Left ventricle myocardium inferior (tissue), 1 donor: ENCODE measurements at places on chromosomes 16 and 17.

GRCh38 chr16:53911513-53911912, 207.6 kb downstream of the FTO start:
- no peak for DNase-seq

GRCh38 chr17:16975744-16976625, 4.1 kb upstream of the TNFRSF13B start:
- no peak for DNase-seq

GRCh38 chr17:65741710-65742109, 180.3 kb upstream of the AXIN2 start:
- DNase-seq = no peak

DNA sequence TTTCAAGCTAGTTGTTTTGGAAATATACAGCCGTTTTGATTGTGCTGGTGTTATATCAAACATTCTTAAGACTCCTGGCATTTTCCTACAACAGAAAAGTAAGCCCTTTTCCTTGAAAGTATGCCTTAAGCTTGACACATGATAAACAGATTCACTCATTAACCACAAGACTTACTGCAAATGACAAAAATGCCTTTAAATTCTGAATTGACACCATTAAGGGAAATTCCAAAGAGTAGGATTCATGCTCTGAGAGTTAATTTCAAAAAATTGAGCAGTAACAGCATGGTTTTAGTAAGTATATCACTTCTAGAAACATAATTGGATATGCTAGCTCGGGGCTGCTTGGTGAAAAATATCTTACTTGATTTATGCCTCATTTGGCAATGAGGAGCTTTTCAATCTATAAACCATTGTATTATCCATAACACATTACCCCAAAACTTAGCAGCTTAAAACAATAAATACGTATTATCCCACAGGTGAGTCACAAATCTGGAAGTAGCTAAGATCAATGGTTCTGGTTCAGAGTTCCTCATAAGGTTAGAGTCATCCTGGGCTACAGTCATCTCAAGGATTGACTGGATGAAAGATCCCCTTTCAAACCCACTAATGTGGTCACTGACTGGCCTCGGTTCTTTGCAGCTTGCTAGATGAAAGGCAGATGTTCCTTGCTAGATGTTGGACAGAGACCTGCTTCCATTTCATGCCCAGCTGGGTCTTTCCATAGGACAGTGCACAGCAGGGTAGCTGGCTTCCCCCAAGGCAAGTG, 8.2 kb upstream of the PHAF1 start:
- DNase-seq = no peak

- DNase-seq = no peak
Observed at GRCh38 chr16:13733561-13733960, 186.4 kb upstream of the ERCC4 start.

GRCh38 chr17:31357839-31358394, 33.6 kb upstream of the RAB11FIP4 start:
- no peak for DNase-seq

- DNase-seq = no peak
Observed at GRCh38 chr17:11023639-11024479, 186.0 kb upstream of the PIRT start.

GRCh38 chr16:7482032-7482431, 149.4 kb downstream of the RBFOX1 start:
- DNase-seq = no peak

GRCh38 chr17:29567554-29568330, 759 bp upstream of the TP53I13 start:
- DNase-seq = peak; percentile 73

DNA sequence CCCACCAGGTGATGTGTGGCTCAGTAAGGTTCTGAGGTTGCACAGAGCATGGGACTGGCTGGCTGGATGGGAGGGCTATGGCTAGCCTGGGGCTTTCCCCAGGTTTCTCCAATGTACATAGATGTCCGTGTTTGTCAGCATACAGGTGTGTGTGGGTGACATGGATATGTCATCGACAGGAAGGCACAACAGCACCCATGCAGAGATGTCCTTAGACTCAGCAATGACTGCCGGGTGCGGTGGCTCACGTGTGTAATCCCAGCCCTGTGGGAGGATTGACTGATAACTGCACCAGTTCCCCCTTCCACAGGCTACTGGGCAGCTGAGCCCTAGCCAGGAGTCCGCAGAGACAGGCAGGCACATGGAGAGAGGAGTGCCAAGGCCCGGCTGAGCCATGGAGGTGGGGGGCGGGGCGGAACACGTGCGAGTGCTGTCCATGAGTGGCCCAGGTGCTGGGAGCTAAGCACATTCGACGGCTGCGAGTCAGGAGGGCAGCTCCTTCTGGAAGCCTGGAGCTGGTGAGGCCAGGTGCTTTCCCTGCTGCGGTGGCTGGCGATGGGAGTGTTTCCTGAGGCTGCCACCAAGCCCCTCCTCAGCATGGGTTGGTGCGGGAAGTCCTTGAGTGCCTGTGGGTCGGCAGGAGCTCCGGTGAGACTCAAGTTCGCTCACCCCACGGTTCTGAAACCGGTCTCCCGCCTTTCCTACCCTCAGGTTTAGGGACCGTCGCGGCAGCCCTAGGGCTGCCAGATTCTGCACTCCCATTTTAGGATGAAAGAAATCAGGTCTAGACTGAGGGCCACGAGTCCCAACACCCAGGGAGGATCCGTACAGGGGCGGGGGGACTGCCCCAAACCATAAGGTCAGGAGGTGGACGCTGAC, 858 bp upstream of the ASPSCR1 start:
- no peak for DNase-seq

DNA sequence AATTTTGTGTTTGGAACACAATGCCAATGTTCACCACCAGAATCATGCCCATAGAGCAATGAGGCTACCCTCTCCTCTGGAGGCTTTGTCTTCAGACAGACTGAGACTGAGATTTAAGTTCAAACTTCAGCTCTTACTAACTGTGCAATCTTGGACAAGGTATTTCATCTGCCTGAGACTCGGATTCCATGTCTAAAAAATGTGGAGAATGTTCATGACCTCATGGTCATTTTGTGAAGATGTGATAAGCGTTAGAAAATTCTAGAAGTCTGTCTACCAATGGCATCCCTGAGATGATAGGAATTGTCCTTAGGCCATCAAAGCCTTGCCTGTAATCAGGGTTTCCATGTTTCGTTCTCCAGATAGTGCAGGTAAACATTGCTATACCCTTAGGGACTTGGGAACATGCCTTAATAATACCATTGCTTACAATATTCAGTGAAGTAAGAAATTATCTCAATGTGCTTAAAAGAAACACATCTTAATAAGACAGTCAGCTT, 388.2 kb upstream of the MAF start:
- no peak for DNase-seq

GRCh38 chr17:5825717-5826330, 241.5 kb upstream of the NLRP1 start:
- no peak for DNase-seq

GRCh38 chr17:65678546-65678945, 117.1 kb upstream of the AXIN2 start:
- no peak for DNase-seq

DNA sequence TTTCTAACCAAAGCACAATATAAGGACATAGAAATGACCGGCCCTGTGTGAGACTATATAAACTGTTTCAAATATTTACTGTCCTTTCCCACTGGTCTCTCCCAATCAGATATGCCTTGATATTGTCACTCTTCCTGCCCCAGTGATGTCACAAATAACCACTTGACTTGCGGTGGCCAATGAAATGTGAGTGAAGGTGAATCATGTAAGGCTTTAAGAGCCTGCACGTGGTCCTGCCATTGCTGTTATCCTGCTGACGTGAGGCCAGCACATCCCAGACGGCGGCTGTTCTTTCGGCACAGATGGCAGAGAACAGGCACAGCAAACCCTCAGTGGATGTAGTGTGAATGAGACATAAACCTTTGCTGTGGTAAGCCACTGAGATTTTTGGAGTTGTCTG, 5.4 kb upstream of the KLHL11 start:
- DNase-seq = no peak

DNA sequence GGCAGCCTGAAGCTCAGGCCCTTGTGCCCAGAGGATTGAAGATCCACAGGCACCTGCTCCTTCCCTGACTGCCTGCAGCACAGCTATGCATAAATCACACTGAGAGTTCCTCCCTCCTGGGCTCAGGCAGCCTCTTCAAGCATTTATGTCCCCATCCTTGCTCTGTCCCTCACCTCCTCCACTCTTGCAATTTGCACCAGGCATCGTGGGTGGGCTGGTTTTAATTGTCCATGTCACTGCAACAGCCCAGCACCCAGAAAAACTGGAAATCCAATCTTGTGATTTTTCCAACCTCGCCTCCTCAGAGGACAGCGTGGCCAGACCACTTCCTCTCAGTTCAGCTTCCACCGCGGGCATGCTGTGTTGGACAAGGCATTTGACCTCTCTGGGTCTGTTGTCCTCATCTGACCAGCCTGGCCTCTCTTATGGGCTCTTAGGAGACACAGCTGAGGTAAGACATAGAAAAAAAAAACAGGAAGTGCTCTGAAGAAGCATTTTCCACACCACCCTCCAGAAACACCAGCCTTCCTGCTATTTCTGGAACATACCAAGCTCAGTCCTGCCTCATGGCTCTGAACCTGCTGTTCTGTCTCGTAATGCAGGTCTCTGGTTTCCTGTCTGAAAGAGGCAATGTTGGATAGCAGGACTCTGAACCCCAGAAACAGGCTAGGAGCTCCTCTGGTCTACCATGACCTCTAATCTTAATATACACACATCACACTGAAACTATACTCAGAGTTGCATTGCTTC, 8.3 kb downstream of the TMEM114 start:
- no peak for DNase-seq

DNA sequence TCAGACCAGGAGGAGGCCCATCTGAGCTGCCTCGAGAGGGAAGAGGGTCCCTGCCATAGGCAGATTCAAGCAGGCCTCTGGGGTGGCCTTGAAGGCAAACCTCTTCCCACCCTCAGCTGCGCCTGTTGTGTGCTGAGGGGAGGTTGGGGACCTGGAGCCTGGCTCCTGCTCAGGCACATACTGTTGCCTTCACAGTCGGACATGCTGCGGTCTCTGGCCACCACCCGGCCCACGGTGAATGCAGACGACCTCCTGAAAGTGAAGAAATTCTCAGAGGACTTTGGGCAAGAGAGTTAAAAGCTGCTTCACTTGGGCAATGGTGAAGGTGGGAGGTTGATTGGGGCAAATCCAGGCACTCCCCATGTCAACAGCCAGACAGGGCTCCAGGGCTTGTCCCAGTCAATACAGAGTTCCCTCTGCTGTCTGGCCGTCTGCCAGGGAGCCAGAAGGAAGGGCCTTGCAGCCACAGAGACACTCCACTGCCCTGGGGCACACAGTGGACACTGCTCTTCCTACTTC, 6.3 kb downstream of the PDF start:
- peak; percentile 62 for DNase-seq

DNA sequence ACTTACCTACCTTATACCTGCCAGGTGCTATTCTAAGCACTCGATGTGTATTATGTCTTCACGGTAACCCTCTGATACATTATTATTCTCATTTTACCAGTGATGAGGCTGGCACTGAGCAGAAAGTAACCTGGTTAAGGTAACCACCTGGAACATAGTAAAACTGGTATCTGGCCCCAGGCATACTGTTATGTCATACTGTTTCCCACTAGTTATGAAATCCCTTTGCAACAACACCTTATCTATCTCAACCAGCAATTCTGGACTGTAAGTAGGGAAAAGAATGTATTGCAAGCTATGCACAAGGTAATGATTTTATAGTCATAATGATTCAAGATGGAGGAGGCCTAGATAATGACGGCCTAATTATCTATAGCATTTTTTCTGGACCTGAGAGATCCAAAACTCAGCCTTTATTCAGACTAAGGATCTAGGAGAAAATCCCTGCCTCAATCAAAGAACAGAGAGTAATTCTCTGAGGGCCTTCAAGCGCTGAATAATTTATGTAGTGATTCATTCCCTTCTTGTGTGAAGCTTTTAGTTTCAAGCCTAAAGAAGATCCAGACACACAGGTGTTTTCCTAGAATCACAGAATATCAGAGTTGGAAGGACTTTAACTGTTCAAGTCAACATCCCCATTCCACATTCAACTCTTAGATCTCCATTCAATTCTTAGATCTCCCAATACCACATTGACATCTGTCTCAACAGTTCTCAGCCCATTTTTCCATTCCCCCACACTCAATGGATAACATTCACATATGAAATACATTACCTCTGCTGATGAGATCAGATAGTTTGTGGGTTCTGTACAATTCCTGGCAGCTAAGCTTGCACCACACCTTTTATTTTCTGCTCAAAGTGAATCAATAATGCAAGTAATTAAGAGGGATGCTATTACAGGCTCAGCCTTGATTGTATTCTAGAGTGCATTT, 14.9 kb upstream of the MMD start:
- DNase-seq = no peak

- no peak for DNase-seq
Observed at GRCh38 chr17:30393491-30393890, 14.8 kb downstream of the CPD start.

- DNase-seq = no peak
Observed at GRCh38 chr16:87832137-87832527, 37.2 kb downstream of the SLC7A5 start.

GRCh38 chr16:9039210-9039609, 52.2 kb upstream of the HAPSTR1 start:
- no peak for DNase-seq

- no peak for DNase-seq
Observed at GRCh38 chr16:8915722-8916301, 33.7 kb downstream of the LITAFD start.

DNA sequence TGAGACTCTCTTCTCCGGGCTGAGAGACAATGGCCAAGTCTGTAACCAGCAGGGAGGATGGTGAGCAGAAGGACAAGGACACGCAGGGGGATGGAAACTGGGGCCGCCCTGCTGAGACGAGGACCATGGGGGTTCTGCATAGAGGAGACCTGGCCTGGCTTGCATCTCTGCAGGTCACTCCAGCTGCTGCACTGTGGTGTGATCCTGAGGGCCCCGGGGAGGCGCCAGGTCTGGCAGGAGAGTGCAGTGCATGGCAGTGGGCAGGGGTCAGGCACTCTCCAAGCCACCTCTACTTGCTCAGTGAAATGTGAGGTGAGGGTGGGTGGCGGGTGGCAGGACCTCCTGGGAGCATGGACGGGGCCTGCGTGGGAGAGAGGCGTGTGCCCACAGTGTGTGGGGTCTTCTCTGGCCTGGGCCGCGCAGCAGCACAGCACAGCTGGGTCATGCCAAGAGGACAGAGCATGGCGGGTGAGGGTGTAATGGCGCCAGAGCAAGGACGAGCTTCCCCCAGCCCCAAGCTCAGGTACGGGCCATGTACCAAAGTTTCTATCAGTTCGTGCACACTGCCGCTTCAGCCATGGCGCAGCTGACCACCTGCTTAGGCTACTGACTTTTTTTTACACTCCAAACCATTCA, 43.1 kb downstream of the KLHDC4 start:
- DNase-seq = no peak

DNA sequence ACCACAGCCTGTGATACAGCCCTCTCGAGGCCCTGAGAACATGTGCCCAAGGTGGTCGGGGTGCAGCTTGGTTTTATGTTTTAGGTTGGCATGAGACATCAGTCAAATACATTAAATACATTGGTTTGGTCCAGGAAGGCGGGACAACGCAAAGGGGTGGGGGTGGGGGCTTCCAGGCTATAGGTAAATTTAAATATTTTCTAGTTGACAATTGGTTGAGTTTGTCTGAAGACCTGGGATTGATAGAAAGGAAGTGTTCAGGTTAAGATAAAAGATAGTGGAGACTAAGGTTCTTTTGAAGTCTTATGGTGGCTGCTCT, 1.2 kb upstream of the ZKSCAN2 start:
- DNase-seq = no peak

GRCh38 chr16:3965781-3966582, 85.5 kb upstream of the CREBBP start:
- no peak for DNase-seq
